ENCODE measurements at places on chromosomes 6 and 20.

GRCh38 chr6:155381673-155382337, 67.5 kb upstream of the TFB1M start:
- DNase-seq, result peak; percentile 1

DNA sequence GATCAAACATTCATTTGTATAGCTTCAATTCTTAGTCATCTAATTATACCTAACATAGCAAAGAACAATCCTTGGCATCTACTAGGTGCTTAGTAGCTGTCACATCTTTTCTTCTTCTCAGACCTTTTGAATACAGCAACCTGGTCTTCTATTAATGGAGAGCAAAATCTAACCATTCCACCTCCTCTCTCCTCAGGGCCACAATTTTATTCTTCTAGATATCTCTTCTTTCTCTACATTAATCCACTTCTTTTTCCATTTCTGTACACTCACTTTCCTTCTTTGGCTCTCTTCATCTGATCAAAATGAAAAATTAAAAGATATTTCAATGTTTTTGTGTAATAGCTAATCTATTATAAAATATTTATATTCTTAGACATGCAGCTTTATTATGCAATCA, 9.0 kb upstream of the HLA-DOA start:
- DNase-seq, result no peak

GRCh38 chr20:53707371-53708055, 113.9 kb upstream of the ZNF217 start:
- DNase-seq, result peak; percentile 91

DNA sequence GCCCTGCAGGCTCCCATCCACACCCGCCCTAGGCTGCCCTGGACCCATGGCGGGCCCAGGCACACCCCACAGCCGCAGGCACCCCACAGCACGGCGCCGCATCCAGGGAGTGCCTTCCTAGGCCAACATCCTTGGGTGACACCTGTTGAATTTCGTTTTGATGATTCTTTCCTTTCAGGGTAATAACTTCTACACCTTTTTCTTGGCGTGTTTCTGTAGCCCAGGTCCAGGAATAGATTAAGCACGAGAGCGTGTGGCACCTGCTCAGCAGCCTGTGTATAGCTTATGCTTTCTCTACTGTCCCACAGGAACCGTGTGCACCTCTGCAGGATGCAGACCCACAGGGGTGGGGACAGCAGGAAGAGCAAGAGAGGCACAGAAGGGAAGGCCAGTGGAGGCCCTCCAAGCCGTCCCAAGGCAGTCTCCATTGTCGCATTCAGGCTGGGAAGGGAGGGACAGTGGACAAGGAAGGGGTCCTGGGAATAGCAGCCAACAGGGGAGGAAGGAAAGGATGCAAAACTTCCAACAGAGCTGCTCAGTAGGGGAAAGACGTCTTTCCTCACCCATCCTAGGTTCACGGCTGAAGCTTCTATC, 118.1 kb upstream of the AFDN start:
- no peak for DNase-seq

DNA sequence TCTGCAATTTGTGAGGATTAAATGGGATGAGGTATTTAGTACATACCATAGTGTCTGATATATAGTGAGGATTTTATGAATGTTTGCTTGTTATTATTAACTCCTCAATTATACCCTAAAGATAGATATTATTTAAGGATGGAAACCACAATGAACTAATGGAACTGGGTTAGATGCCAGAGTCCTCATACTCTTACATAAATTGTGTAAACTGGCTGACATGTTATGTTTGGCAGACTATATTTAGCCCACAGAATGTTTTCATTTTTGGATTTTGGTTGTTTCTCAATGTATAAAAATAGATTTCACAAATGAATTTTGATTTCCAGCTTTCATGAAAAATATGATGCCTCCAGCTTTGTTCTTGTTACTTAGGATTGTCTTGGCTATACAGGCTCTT, 37.6 kb downstream of the HTR1B start:
- DNase-seq, result no peak

DNA sequence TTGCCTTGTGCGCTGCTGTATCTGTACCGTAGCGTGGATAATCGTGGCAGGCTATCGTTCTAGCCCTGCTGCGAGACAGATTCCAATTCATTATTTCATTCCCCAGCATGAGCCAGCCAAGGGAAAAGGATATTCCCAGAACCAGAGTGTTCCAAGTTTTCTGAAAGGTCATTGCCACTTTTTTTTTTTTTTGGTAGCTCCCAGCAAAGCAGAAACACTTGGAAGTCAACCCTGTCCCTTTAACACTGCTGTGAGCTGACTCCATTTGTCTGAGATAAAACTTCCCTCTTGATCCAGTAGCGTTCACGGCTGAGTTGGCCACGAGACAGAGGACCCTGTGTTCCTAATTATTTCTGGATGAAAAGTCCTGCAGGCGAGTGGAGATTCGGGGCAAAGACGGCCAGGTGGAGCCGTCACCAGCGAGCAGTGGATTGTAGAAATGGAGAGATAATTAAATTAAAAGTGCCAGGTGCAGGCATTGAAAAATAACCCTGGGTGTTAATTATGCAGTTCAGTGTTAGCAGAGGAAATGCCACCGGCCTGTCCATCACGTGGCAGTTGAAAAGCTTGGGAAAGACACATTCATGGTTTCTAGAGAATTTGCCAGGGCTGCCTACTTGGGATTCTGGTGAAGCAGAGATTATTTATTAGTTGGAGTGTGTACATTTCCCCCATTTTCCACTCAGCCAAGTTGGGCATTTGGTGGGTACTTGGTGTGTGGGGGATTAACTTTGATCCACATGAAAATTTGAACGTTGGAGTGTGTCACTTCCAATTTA, 164.2 kb downstream of the SLC24A3 start:
- DNase-seq, result no peak

DNA sequence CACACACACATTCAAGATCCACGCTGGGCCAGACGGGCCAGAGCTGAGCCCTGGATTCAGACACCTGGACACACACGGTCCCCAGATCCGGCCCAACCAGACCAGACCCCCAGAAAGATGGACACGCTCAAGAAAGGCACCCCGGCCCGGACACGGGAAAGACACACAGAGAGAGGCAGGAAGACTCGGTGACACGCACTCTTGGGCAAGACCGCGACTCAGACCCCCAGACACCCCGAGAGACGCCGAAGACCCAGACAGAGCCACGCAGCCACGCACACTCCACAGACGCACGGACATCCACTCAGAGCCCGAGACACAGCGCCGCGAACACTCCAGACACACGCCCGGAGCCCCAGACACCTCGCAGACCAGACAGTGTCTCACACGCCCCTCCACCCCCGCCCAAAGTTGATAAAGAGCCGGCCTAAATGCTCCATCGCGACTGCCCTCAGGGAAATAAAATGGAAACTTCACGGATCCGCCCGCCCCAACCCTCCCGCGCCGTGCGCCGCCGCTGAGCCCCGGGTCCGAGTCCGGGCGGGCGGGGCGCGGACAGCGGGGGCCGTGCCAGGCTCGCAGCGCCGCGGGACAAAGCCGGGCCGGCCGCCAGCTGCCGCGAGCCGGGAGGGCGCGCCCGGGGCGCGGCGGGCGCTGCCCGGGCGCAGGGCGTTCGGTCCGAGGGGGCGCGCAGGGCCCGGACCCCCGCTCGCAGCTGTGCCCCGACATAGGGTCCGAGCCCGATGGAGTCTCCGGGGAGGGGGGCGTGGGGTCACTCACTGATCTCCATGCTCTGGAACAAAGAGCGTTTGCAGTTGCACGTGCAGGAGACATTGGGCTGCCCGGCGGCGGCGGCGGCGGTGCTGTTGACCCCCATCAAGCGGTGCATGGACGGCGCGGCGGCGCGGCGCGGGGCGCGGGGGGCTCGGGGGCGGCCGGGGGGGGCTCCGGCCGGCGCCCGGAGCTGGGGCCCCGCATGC, 831 bp downstream of the PMEPA1 start:
- no peak for DNase-seq

Data from inflammatory macrophage treated with lipopolysaccharide for 4 hours (primary cell).